ENCODE measurements at places on chromosomes 4 and X.

- no peak for DNase-seq
Measured at GRCh38 chr4:82362565-82362964, 11.2 kb downstream of the HNRNPD start.

DNA sequence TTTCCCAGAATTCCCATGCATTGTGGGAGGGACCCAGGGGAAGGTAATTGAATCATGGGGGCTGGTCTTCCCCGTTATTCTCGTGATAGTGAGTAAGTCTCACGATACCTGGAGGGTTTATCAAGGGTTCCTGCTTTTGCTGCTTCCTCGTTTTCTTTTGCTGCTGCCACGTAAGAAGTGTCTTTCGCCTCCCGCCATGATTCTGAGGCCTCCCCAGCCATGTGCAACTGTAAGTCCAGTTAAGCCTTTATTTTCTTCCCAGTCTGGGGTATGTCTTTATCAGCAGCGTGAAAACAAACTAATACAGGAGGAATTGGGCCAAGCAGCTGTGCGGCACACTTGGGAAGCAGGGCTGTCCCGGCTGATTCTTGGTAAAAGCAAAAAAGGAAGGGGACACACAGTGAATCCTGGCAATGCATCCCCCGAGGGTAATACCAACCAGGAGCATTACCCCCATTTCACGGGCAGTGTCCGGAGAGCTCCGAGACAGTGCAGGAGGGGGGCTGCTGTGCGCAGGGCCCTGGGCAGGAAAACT lies 185.7 kb downstream of the AFAP1 start:
- no peak for DNase-seq

GRCh38 chr4:11039634-11040131 lies 355.1 kb upstream of the CLNK start:
- DNase-seq = no peak

DNA sequence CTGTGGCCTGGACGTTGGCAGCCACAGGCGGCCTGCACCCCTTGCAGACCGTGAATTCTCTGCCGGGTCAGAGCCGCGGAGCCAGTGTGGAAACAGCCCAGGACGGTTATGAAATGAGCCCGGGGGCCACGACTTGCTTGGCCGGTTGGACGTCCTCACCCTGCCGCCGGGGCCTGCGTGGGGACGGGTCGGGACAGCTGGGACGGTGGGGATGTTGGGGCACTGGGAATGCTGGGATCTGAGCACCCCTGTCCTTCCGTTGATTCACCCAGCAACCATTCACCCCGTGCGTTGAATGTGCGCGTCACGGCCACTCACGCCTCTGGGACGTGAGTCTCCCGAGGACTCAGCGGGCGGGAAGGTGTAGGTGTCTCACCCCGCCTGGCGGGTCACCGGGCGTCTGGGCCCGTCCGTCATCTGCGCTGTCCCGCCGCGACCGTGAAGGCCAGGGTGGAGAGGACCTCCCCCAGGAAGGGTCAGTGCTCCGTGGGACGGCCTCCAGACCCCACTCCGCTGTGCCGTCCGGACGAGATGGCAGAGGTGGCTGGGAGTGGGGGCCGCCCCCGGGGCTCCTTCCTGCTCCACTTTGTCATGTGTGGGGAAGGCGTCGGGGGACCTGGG lies 4.5 kb upstream of the PLCXD1 start:
- DNase-seq = no peak

GRCh38 chrX:109472939-109473735 lies 8.7 kb downstream of the GUCY2F start:
- peak; percentile 53 for DNase-seq

DNA sequence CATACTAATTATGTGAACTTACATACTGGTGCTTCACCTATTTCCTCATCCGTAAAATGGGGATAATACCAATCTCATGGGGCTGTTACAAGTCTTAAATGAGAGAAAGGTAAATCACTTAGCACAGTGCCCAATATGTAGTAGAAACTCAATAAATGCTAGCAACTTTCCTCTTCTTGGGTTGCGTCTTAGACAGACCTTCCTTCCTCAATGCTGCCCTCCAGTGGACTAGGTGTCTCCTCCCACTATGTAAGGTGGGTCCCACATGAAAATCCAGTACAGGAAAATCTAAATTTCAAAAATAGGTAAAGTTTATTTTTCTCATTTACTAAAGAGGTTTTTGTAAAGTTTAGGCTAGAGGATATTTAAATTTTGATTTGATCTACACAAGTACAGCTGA lies 20.6 kb downstream of the ZDHHC9 start:
- DNase-seq = peak; percentile 39

GRCh38 chr4:14478504-14478903 lies 523.8 kb upstream of the CPEB2 start:
- no peak for DNase-seq

DNA sequence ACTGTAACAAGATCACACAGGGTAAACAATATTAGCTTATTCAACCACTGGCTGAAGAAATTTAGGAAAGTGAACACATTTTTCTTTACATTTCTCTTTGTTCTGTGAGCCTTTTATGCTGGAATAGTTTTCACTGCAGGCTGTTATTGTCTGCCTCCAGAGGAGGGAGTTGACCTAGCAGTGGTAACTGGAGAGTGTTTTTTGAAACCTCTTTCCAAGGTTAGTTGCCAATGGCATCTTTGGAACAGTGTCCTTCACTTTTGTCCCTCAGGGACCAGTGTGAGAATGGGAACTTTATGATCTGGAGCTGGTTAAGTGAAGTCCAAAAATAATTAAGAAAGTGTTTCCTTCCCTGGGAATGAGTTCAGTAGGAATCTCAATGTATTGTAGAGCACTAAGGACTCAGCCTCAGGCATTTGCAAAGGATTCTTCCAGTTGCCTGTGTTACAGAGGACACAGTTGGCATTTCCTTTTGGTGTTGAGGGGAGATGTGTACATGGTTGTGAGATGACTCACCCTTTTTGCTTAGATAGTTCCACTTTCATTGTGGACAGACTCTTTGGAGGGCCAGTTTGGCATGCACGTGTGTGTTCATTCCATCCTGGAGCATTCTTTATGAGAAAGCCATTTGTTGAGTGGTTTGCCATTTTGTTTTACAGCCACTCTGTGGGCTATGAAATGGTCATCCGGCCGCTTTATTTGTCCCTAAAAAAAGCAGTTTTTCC lies 61.3 kb downstream of the AR start:
- DNase-seq = peak; percentile 39

DNA sequence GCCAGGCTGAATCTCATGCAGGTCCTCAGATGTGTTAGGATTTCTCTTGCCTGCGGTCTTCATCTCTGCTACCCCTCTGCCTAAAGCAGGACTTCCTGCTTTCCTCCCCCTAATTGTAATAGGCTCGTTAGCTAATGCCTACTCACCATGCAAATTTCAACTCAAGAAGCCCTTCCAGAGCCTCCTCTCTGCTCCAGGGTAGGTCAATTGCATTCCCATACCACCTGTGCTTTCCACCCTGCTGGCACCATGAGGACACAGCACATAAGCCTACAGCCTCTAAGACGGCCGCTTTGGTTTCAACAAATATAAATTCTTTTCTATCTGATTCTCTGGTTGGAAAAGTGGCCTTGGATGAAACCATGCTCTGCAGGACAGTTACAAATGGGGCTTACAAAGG lies 93.9 kb downstream of the QDPR start:
- no peak for DNase-seq

DNA sequence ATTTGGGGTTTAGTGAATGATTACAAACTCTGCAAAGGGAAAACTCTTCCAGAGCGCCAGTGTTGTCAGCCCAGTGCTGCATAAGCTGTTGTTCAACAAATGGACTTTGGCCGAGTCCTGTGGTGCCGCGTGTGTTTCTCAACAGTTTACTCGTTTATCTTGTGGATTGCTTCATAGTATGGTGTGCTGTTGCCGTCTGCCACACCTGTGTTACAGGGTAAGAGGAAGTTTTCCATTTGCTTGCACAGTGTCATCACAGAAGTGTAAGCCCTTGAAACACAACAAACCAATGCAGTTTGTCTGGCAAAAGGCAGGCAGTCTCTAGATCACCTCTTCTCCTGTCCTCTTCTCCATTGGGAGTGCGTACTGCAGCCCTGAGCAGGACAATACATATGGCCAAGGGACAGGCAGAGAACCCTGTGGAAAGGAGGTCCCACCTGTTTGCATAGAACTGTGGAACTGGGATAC lies 66.3 kb downstream of the DCUN1D4 start:
- no peak for DNase-seq

GRCh38 chr4:135718019-135718418 lies 1516.4 kb upstream of the PABPC4L start:
- no peak for DNase-seq

GRCh38 chr4:165620913-165621312 lies 242.1 kb downstream of the CPE start:
- DNase-seq = no peak

DNA sequence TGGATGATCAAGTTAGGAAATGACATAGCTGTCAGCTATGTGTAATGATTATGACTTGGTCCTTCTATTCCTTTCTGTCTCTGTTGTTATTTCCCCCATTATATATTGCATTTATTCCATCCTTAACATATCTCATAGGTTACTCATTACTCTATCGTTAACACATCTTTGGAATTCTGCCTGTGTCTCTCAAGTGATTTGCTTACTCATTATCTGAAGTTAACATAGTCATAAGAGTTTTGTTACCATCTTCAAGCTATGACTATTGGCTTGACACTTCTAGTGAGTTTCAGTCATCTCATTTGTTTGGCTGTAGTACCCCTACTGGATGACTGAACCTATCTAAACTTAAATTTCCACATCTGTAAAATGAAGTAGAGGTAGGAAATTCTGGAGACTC lies 286.1 kb upstream of the PPP1R2C start:
- no peak for DNase-seq

DNA sequence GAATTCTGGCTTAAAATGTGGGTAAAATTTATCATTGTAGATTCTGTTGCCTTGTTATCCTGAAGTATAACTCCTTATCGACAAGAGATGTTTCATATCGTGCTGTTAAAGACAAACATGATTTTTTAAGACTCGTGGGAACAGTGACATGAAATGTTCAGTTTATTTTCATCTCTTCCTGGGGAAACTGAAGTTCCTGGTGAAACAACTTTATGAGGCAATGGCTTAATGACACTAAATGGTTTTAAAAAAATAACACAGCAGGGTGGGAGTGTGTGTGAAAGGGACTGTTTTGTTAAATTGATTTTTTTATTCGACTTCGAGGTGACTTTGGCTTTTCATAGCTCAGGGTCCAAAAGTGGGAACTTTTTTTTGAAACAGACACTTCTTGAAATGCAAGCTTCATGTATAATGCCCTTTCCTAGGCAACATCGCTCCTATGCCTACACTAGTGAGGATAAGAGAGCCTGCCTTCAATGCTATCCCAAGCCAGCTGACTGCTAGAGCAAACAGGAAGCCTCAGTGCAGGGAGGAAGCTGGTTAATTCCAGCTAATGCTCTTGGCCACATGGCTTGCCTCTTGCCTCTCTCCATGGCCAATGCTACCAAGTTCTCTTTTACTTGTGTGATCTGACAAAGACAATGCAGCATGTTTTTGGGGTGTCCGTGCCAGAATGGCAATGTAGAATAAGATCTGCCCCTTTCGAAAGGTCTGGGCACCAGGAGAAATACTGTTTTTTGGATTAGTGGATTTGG lies 80.9 kb upstream of the PLAC1 start:
- DNase-seq = peak; percentile 54

DNA sequence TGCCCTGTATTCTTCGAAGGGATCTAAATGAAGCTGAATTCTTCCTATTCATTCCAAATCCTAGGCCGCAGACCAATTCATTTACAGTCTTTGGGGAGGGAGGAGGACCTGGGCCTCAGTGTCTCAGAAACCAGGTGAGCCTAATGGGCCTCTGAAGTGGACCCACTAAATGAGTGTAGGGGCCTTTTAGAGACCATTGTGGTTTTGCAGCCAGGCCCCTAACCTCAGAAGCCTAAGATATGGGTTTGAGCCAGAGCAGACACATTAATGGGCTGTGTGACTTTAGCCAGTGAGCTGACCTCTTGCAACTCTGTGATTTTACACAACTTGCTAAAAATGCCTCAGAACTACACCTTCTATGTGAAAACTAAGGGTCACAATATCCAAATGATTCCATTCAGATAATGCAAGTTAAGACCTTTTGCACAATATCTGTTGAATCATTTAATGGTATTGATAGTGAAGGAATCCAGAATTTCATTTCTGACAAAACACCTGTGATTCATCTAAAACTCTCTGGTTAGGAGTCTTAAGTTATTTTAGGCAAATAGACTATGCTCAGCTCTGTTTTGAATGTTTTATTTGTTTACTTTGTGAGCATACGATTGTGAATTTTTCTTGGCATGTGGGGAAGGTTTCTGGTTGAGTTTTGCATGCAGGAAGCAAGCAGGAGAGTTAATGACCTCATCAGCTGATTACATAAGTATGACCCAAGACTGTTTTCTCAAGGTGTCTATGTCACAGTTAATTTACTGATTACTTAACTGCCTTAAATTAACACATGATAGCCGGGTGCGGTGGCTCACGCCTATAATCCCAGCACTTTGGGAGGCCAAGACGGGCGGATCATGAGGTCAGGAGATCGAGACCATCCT lies 75.0 kb downstream of the EVC start:
- DNase-seq = no peak

- DNase-seq = no peak
Measured at GRCh38 chrX:10631416-10632145, 11.2 kb upstream of the MID1 start.

DNA sequence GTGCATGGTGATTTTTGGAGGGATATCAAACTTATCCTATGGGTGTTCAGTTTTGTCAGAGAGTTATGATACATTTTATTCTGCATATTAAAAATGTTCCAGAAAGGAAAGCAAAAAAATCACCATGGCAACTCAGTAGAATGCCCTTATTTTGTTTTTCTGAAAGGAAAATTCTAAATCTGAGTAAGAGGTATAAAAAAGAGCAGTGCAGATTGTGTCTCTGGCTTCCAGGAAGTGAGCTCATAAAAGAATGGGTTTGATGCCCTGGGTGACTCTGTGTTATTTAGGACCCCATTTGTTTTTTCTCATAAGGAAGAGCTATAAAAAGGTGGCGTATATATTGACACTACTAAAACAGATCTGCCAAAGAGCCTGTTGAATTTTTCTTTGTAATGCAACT lies 128.8 kb downstream of the UCHL1 start:
- DNase-seq = no peak

- no peak for DNase-seq
Measured at GRCh38 chr4:4455210-4455865, 68.4 kb downstream of the NSG1 start.

DNA sequence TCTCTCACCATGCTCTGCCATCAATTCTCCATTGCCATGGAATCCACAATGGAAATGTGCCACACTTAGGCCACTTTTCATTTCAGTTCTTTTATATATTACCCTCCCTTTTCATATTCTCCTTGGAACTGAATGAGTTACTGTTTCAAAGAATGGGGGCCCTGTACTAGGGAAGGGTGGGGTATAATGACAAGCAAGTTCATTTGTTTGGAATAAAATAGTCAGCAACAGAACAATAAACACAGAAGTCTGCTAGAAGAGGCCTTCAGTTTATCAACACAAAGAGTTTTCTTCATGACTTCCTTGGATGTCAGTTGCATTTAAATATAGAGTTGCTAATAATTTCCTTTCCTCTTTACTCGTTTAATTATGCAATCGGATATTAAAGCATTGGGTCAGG lies 478.3 kb upstream of the FTHL17 start:
- no peak for DNase-seq

GRCh38 chr4:8695237-8696219 lies 103.0 kb downstream of the CPZ start:
- DNase-seq = no peak
